ENCODE measurements at places on chromosomes 1 and 21.
A peak's percentile ranks its signal among the peaks of the same experiment; 100 is the strongest.

- no peak for DNase-seq
Measured at GRCh38 chr1:16119504-16119903, 36.4 kb downstream of the EPHA2 start.

DNA sequence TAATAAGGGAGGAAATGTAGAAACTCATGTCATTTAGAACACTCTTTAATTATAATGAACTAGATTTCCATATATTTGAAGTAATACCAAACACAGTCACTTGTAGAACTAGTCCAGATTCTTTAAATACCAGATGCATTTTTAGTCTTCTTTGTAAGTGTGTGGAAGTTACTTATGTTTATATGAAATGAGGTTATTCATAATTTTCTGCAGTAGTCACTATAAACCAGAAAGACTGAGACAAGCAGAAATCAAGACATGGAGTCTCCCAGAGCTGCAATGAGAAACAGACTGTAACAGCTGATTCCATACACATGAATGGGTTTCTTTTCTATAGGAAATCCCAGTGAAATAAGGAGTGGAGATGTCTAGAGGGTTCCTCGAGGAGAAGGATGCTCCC is 216.6 kb upstream of the ZP4 start:
- DNase-seq: no peak

DNA sequence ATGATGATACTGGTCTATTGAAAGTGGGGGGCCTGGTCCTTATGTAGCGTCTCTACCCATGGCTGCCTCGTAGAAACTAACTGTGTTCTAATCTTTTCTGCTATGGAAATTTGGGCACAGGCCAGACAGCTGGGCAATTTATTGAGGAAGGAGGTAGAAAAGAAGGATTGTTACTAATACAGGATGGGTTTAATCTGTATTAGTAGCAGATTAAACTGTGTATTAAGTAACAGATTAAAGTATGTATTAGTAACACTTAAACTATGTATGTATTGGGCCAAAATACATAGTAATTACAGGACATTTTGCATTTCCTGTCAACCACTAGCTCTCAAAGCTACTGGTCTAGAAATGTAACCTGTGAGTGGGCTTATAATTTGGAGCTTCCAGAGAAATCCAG is 142.0 kb downstream of the MAST2 start:
- peak; percentile 12 for DNase-seq

- no peak for DNase-seq
Measured at GRCh38 chr1:64669098-64669675, 75.7 kb upstream of the RAVER2 start.

DNA sequence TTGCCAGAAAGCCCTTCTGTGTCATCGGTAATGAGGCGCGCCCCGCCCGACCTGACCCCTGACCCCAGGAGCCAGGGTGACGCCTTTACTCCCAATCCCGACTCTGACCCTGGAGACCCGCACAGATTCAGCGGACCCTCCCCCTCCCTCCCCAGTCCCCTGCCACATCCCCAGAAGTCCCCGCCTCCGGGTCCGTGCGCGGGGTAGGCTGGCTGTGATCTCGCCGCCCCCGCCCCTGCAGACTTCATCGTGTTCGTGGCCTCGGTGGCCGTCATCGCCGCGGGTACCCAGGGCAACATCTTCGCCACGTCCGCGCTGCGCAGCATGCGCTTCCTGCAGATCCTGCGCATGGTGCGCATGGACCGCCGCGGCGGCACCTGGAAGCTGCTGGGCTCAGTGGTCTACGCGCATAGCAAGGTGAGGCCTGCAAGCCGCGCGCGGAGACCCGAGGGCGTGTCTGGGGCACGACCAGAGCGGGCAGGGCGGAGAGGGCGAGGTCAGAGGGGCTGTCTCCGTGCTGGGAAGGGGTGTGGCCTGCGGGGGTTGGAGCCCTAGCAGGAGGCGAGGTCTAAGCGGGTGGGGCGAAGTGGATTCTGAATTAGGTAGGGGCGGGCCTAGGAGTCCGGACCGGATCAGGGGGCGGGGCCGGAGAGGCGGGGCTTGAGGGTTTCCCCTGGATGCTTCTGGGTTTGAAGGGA is 34.8 kb downstream of the KCNQ4 start:
- peak; percentile 66 for DNase-seq

- no peak for DNase-seq
Measured at GRCh38 chr1:27010226-27010994, 2.2 kb downstream of the TENT5B start.

DNA sequence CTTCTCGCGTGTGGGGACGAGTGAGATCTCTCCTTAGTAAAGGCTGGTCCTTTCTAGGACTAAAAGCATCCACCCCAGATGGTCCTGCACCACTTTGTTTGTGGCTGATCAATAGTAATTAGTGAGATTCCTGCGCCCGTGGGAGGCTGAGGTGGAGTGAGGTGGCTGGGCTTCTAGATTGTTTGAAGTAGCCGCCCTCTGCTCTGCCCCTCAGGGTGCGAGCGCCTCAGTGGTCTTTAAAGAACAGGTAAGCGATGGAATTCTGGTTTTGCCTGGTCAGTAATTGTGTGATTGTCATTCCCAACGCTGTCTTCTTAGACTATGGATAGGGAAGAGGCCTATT is 20.7 kb downstream of the PEX14 start:
- no peak for DNase-seq

- DNase-seq: no peak
Measured at GRCh38 chr1:180265871-180266270, 35.8 kb downstream of the LHX4 start.

- DNase-seq: no peak
Measured at GRCh38 chr1:4375812-4376211, 278.6 kb upstream of the AJAP1 start.

GRCh38 chr21:21165063-21165645 is 166.9 kb downstream of the NCAM2 start:
- DNase-seq: no peak

- DNase-seq: no peak
Measured at GRCh38 chr1:24535021-24535424, 20.9 kb upstream of the NCMAP start.

GRCh38 chr1:94235189-94236012 is 2.0 kb downstream of the ARHGAP29 start:
- peak; percentile 48 for DNase-seq

- no peak for DNase-seq
Measured at GRCh38 chr1:3778590-3779264, 6.2 kb downstream of the SMIM1 start.
